DMS 273 treated with DMSO at 0.1 percent for 48 hours (cell line): ENCODE measurements at places on chromosomes 13 and 19.

DNA sequence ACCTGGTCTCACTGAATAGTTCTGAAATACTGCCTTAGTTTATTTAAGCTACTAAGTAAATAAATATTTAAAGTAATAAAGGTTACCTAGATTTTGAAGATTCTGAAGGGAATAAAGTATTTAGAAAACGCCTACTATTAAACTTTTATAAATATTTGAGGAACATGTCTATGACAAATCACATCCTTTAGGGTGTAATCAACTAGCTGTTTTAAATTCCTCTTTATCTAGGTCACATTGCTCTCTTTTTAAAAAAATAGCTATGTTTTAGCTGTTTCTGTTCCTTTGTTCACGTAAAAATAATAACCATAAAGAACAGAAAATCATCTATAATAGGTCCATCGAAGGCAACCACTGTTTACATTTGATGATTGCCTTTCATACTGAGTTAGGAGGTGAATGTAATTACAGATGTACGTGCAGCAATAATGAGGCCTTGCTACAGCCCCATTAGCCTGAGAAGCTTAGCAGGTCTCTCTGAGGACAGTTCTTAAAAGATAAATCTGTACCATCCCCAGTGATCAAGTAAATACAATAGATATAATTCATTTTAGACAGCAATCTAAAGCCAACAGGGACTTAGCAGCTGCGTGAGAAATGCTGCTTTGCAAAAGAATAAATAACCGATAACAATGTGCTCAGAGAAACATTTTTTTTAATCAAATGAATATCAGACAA lies 449.5 kb downstream of the LIG4 start:
- DNase-seq = no peak

- no peak for DNase-seq
Observed at GRCh38 chr19:54407780-54408179, 7.5 kb upstream of the TTYH1 start.

- no peak for DNase-seq
Observed at GRCh38 chr13:87814403-87814802, 143.2 kb downstream of the SLITRK5 start.

DNA sequence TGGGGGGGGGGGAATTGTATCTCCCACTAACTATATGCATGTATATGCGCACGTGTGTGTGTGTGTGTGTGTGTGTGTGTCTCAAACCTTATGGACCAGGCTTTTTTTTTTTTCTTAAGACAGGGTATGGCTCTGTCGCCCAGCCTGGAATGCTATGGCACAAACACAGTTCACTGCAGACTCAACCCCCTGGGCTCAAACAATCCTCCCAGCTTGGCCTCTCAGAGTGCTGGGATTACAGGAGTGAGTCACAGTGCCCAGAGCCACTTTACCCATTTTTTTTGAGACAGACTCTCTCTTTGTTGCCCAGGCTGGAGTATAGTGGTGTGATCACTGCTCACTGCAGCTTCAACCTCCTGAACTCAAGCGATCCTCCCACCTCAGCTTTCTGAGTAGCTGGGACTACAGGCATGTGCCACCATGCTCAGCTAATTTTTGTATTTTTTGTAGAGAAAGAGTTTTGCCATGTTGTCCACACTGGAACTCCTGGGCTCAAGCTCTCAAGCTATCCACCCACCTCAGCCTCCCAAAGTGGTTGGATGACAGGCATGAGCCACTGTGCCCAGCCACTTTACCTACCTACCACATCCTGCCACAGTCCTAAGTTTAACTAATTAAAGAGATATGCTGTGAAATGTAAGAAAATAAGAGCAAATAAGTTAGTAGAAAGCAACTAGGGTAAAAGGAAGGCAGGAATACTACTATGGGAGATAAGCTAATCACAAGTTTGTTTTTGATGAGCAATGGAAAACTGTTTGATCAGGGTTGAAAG lies 2.4 kb downstream of the ZMYM5 start:
- DNase-seq = no peak

- DNase-seq = no peak
Observed at GRCh38 chr19:35717665-35718344, at the start of gene KMT2B. TSS of gene KMT2B (plus strand) at chr19:35718003. CDS start at chr19:35718019, 16 bp downstream.

- DNase-seq = no peak
Observed at GRCh38 chr13:44815623-44816022, 173.6 kb downstream of the NUFIP1 start.

DNA sequence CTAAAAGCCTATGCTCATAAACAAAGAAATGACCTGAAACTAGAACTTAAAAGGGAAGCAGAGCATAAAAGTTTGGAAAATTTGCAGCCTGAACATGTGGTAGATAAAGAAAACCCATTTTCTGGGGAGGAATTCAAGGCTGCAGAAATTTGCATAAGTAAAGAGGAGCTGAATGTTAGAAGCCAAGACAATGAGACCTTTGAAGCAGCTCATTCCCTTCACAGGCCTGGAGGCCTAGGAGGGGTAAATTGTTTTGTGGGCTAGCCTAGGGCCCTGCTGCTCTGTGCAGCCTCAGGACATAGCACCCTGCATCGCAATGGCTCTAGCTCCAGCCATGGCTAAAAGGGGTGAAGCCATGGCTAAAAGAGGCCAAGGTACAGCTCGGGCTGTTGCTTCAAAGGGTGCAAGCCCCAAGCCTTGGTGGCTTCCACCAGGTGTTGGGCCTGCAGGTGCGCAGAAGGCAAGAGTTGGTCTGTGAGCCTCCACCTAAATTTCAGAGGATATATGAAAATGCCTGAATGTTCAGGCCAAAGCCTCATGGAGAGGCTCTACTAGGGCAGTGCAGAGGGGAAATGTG lies 38.3 kb downstream of the ZIC2 start:
- DNase-seq = no peak

DNA sequence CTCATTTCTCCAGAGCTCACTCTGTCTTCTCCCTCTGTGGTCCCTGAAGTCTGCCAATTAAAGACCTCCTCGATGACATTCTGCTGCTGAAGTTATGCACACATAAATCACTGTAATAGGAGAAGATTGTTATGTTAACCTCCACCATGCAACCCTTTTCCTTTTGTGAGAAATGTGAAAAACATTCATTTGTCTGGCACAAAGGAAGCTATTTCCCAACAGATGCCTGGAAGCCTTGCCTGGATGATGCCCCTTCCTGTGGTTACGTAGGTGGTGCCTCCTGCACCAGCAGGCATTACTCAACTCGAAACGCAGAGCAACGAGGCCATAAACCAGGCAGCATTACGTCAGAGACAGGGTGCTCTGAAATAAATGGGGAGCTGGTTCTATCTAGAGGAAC lies 327.4 kb upstream of the ZNF507 start:
- no peak for DNase-seq

- DNase-seq = no peak
Observed at GRCh38 chr19:57389194-57389729, 392 bp upstream of the ZNF548 start.

DNA sequence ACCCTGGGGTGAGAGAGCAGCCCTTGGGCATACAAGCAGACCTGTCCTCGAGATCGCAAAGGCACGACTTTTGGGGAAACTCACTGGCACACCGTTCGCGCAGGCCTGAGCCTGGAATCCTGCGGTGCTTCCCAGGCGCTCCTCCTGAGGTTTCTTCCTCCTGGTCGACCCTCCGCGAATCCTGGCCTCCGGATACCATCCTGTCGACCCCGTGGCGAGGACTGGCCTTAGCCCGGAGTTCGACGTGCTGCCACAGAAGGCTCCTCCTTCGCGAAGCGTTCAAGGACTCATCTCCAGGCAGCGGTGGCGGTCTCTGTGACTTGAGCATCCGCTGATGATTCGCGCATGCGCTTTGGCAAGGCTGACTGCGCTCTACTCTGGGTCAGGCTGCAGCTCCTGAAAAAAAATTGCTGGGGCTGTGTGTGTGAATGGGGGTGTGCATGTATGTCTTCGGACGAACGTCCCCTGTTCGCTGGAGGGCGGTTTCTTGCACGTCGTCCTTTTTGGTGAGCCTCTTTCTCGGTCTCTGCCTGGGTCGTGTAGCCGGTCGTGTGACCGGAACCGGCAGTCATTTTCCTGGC lies 64.4 kb upstream of the ZNF527 start:
- DNase-seq = no peak

- DNase-seq = no peak
Observed at GRCh38 chr13:113992276-113993005, 18.6 kb upstream of the C13orf46 start.

DNA sequence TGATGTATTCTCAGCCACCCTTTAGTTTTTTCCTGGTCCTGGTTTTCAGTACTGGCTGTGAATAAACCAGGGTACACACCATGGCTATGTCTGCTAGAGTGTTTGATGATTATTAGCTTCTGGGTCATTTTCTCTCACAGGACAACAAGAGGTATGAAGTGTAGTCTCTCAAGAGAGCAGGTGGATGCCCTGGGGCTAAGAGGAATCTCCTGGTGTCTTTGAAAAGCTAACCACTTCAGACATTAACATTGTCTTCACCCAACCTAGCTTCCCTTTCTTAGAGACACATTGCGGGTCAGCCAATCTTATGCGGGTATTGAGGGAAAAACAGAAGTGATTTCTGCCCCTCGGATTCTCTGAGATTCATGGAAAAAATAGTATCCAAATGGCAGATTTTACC lies 1.6 kb downstream of the ZNF730 start:
- DNase-seq = no peak

DNA sequence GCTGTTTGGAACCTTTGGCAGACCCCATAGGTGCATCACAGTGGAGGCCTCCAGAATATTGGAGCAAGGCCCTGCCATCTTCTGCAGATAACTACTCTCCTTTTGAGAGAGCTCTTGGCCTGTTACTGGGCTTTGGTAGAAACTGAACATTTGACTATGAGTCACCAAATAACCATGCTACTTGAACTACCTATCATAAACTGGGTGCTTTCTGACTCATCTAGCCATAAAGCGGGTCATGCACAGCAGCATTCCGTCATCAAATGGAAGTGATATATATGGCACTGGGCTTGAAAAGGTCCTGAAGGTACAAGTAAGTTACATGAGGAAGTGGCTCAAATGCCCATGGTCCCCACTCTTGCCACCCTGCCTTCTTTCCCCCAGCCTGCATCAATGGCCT lies 782.5 kb upstream of the SLITRK6 start:
- DNase-seq = no peak

DNA sequence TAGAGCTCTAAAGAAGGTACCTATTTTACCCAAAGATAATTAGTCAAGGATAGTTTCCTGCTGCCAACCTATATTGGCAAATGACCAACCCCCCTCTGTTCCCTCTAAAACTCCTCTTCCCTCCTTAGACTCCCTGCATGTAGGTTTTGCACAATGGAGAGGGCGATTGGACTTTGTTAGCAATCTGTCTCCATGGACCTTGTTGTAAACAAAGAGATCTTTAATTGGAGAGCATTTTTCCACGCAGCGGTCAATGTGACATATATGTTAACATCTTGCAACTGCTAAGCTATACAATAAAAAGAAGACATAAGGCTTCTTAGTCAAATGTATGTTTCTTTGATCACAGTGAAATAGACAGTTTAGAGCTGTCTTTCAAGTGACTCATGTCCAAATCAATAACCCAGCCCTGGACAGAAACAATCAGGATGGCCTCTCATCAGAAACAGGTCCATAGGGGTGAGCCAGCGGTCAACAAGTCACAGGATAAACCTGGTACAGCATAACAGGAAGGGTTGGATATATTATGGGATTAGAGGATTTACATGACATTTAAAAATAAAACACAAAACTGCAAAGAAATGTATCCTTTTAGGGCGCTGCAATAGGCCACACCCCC lies 69.7 kb upstream of the UBL3 start:
- DNase-seq = no peak

GRCh38 chr19:42254089-42254849 lies 659 bp downstream of the ERF start:
- DNase-seq = no peak

GRCh38 chr13:32866921-32867320 lies 149.3 kb upstream of the KL start:
- DNase-seq = no peak

GRCh38 chr19:11191934-11192333 lies 5.4 kb downstream of the KANK2 start:
- no peak for DNase-seq

- DNase-seq = no peak
Observed at GRCh38 chr13:25059958-25060357, 36.0 kb upstream of the PABPC3 start.

- no peak for DNase-seq
Observed at GRCh38 chr13:113548171-113548641, 36.3 kb upstream of the TFDP1 start.
